ENCODE measurements at places on chromosomes 12 and 14.

DNA sequence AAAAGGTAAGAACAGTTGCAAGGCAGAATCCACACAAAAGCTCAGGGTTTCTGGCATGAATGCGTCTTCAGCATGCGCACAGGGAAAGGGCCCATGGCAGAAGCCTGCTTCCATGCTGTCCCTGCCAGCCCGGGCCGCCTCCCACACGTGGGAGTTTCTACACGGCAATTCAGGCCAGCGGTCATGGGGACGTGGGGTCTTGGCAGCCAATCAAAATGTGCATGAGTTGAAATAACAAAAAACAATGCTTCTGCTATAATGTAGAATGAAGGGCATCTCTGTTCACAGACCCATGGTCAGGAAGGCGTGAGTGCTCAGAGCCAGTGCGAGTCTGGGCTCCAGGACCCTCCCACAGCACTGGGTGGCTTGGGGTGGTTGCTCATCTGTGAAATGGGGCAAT lies 28.6 kb downstream of the AMN start:
- no peak for DNase-seq

GRCh38 chr12:75623631-75624154 lies 112.3 kb upstream of the KRR1 start:
- DNase-seq: no peak

DNA sequence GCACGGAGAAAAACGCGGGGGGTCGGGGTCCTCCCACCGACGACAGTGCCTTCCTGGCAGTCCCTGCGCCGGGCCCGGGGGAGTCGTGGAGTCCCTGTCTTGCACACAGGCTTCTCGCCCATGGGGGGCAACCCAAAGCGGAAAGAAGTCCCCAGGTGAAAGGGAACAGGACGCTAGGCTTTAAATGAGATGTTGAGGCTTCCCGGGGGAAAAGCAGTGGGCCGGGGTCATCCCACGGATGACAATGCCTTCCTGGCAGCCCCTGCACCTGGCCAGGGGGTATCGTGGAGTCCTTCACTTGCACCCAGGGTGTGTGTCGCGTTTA lies 162.9 kb upstream of the ALG10B start:
- no peak for DNase-seq

- peak; percentile 90 for DNase-seq
Observed at GRCh38 chr12:52860102-52860823, 11.5 kb upstream of the KRT78 start.

DNA sequence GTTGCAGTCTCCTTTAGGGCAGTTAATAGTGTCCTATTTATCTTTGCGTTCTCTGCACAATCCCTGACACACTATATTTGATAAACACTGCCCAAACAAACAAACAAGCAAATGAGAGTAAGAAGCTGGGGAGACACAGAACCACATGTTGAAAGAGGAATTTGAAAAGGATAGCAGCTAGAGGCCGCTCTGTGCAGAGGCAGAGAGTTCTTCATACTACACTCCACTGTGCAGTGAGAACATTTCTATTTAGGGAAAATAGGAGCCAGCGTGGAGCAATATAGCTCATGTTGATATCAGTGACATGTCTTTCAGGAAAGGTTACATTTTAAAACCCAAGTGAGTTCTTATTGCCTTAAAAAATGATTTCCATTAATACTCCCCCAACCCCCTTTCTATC lies 140.3 kb upstream of the SEL1L start:
- DNase-seq: no peak

- DNase-seq: no peak
Observed at GRCh38 chr12:75478116-75478794, 2.3 kb upstream of the GLIPR1 start.

GRCh38 chr14:63782683-63783389 lies 55.0 kb upstream of the SGPP1 start:
- no peak for DNase-seq

All from small intestine (tissue), 16 donors.